Pancreas (tissue), 10 donors: ENCODE measurements at places on chromosomes 7 and 10. TPM values are rescaled to one million over a fixed set of nuclear protein-coding genes. Genes with fewer than 3 reads are reported as not detected.

Gene GDF2
- total RNA-seq, result not detected

Gene CPA2
- total RNA-seq, result 5,899 TPM

Gene KLLN
- 0.28 TPM for total RNA-seq

Gene IFIT2
- total RNA-seq, result 1.3 TPM

Gene SND1
- total RNA-seq, result 228 TPM

Gene LIPN
- not detected for total RNA-seq

Gene ALOX5
- total RNA-seq, result 28.7 TPM

Gene WNT8B
- total RNA-seq, result 0.35 TPM

Gene LLCFC1
- not detected for total RNA-seq

Gene HILPDA
- total RNA-seq, result 4.5 TPM

Gene H2BK1
- total RNA-seq, result not detected

Gene RBM48
- total RNA-seq, result 5.1 TPM

Gene PGAM2
- 0.50 TPM for total RNA-seq

Gene KCND2
- 0.13 TPM for total RNA-seq

Gene CALHM3
- total RNA-seq, result 0.16 TPM

Gene GIMAP6
- 4.6 TPM for total RNA-seq

Gene COL13A1
- total RNA-seq, result 0.35 TPM

Gene CPEB3
- total RNA-seq, result 4.4 TPM

Gene PNLIPRP2
- total RNA-seq, result 7,545 TPM

Gene ZCWPW1
- 2.0 TPM for total RNA-seq

Gene PKD2L1
- not detected for total RNA-seq
